ENCODE measurements at places on chromosomes 1 and 21.

DNA sequence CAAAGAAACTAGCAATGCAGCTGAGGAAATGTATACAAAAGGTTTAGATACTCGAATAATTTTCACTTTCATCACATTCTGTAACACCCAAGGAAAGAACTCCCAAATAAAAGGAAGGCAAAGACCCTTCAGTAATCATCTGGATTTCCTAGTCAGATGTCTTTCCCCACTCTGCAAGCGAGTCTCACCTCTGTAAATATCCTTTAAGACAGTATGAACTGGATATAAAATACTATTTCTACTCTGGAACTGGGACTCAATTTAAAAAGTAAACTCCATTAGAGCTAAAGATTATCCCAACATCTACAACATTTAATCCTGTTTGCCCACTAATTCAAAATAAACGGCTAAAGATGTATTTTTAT lies 27.0 kb downstream of the C2CD2 start:
- no peak for DNase-seq

DNA sequence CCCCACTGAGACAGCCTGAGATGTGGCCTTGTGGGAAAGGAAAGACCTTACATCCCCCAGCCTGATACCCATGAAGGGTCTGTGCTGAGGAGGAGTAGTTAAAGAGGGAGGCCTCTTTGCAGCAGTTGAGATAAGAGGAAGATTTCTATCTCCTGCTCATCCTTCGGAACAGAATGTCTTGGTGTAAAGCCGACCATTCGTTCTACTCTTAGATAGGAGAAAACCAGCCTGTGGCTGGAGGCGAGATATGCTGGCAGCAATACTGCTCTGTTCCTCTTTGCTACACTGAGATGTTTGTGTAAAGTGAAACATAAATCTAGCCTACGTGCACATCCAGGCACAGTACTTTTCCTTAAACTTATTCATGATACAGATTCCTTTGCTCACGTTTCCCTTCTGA lies 1.5 kb upstream of the CCDC27 start:
- DNase-seq: no peak

DNA sequence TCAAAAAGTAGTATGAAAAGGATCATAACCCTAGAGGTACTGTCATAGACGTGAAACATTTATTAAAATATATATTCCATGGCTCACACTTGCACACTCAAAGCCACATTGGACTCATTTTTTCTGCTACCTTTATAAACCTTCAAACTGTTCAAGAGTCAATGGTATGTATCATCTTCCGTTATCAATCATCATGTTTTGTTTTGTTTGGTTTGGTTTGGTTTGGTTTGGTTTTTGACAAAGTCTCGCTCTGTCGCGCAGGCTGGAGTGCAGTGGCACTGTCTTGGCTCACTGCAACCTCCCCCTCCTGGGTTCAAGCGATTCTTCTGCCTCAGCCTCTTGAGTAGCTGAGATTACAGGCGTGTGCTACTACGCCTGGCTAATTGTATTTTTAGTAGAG lies 1.8 kb downstream of the IFNAR2 start:
- no peak for DNase-seq

DNA sequence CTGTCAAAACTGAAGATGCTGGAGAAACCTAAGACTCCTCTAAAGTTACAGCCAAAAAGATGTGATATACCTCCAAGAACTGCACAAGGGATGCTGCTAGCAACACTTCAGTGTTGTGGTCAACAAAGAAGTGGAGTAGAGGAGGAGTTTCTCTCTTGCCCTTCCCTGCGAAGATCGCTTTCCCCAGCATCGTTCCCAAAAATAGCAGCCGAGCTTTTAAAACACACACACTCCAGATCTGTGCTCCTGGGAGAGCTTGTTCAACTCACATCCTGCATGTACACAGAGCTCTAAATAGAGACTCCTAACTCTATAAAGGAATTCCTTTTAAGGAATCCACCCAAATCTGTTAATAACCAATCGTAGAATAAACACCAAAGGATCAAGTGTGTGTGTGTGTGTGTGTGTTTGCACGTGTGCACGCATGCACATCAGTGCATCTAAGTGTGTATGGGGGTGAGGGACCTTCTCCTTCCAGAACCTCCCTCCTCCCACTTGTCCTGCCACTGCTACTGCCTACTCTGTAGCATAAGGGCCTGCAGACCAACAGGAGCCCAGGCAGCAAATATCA lies 58.5 kb downstream of the PSMG1 start:
- DNase-seq: no peak
